ENCODE measurements at places on chromosomes 7 and 10. TPM values are rescaled to one million over a fixed set of nuclear protein-coding genes. Genes with fewer than 3 reads are reported as not detected.

Gene CPED1
- total RNA-seq = 14.6 TPM

Gene LRGUK
- 1.6 TPM for total RNA-seq

Gene CCT6A
- 113 TPM for total RNA-seq

Gene SYNPO2L
- 17.2 TPM for total RNA-seq

Gene BUD31
- 44.4 TPM for total RNA-seq

Gene CYP3A7
- 0.52 TPM for total RNA-seq

Gene KLF14
- total RNA-seq = 0.52 TPM

Gene VSTM2A
- total RNA-seq = not detected

Gene C10orf67
- under 0.01 TPM for total RNA-seq

Gene FANK1
- not detected for total RNA-seq

Gene FAM221A
- 0.52 TPM for total RNA-seq

Gene CPN1
- total RNA-seq = not detected

Gene TMEM196
- 0.52 TPM for total RNA-seq

Gene STAG3
- 0.52 TPM for total RNA-seq

Gene TMEM140
- total RNA-seq = 1.6 TPM

Gene VWDE
- total RNA-seq = 0.52 TPM

Gene CPA2
- 0.52 TPM for total RNA-seq

Gene TET1
- total RNA-seq = 15.1 TPM

Gene STEAP1B
- total RNA-seq = 4.7 TPM

Gene PRLHR
- not detected for total RNA-seq

Gene GSAP
- 6.8 TPM for total RNA-seq

Gene LDB3
- 87.7 TPM for total RNA-seq

Gene INSIG1
- total RNA-seq = 25.1 TPM

Gene NME8
- total RNA-seq = not detected

Gene HPS1
- 8.9 TPM for total RNA-seq

Gene TSPAN33
- 29.7 TPM for total RNA-seq

Gene SLC18A2
- 1.0 TPM for total RNA-seq

Gene FAM237B
- total RNA-seq = not detected

Gene ZNF282
- total RNA-seq = 22.4 TPM

Gene GPR15LG
- not detected for total RNA-seq

Gene PTPRZ1
- total RNA-seq = 4.7 TPM

Gene GNAT3
- total RNA-seq = not detected

Gene NRCAM
- total RNA-seq = 13.6 TPM

Gene CALY
- total RNA-seq = not detected

Gene ACSM6
- not detected for total RNA-seq

Gene GTF2IRD2
- total RNA-seq = 36.0 TPM

Gene OPN4
- total RNA-seq = not detected

Gene GPR37
- 20.9 TPM for total RNA-seq

Gene MRPS33
- 31.8 TPM for total RNA-seq

Gene NKX1-2
- total RNA-seq = not detected

Gene ITGA8
- 9.4 TPM for total RNA-seq

Gene MACROH2A2
- total RNA-seq = 8.4 TPM

Gene OR6V1
- not detected for total RNA-seq

Gene TRDMT1
- 16.2 TPM for total RNA-seq

Gene CROT
- 14.6 TPM for total RNA-seq

Gene TMEM273
- 6.8 TPM for total RNA-seq

Gene MRLN
- 156 TPM for total RNA-seq

Gene HEPACAM2
- not detected for total RNA-seq

Gene TAS2R5
- 0.52 TPM for total RNA-seq

Gene PDE6C
- not detected for total RNA-seq

Gene PDK4
- total RNA-seq = 13.0 TPM

Gene MSS51
- 22.4 TPM for total RNA-seq

Gene VIPR2
- total RNA-seq = 6.3 TPM

Gene MEST
- total RNA-seq = 446 TPM

Gene CLCN1
- 4.7 TPM for total RNA-seq

Gene HTR5A
- not detected for total RNA-seq

Gene EVX1
- total RNA-seq = not detected

Gene HABP2
- total RNA-seq = under 0.01 TPM
